Activated naive CD4-positive, alpha-beta T cell treated with anti-CD3 and anti-CD28 coated beads for 36 hours (primary cell): ENCODE measurements at places on chromosomes 1 and 21.

GRCh38 chr1:87213135-87213515 lies 115.6 kb upstream of the LMO4 start:
- no peaks in the 10 kb centered on the region for H3K36me3 ChIP-seq
- no peak for DNase-seq
- no peaks in the 10 kb centered on the region for H3K4me1 ChIP-seq
- no peak overlapping the region for H3K4me3 ChIP-seq

DNA sequence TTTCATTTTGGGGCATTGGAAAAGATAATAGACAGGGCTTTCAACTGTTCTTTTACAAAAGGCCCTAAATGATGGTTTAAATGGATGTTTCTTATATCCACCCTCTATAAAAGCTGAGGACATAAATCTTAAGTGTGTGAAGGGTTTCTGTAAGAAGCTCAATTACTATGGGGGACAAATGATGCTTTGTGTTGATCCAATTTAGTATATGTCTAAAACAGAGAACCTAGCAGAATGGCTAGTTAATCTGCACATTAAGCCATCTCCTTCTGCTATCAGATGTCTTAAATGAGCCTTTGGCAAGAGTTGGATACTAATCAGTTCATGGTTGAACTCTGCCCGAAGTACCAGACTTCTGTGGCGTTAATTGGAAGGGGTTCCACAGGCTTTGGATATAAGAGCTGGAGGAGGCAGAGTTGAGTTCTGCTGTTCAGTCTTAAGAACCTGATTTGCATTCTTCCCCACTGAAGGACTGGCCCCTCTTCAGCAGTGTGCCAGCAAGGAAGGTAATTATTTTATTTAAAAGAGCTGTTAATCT lies 43.1 kb downstream of the PTGFRN start:
- H3K4me1 ChIP-seq, result no peaks in the 10 kb centered on the region
- H3K27me3 ChIP-seq, result no peaks in the 10 kb centered on the region
- no peak overlapping the region for H3K27ac ChIP-seq
- H3K4me3 ChIP-seq, result no peak overlapping the region
- DNase-seq, result no peak

DNA sequence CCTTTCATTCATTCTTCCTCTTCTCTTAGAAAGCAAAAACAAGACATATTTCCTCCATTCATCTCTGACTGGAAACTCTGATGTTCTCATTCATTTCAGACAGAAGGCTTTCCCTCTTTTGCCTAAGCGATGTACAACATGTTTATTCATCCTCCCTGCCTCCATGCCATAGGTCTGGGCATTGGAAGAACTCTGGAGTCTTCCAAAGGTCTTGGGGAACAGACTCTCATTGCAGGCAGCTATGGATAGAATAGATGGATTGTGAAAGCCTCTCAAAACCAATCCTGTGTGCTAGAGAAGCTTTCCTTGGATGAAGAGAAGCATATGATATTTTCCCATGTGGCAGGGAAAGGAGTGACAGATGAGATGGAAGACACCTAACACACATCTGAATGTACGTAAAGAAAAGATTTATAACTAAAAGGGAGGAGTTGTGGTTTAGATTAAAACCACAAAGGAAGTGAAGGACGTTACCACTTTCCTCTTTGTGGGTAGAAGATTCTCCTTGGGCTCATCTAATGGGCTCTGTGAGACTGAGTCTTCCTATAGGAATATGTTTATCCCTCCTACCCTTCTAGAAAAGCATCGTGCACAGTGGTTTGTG lies 38.7 kb downstream of the BCL9 start:
- H3K27ac ChIP-seq, result peak overlapping the region; percentile 69
- H3K36me3 ChIP-seq, result no peaks in the 10 kb centered on the region
- H3K4me3 ChIP-seq, result peak overlapping the region; percentile 56
- H3K27me3 ChIP-seq, result peaks cover 14% of the 10 kb centered on the region
- DNase-seq, result no peak

DNA sequence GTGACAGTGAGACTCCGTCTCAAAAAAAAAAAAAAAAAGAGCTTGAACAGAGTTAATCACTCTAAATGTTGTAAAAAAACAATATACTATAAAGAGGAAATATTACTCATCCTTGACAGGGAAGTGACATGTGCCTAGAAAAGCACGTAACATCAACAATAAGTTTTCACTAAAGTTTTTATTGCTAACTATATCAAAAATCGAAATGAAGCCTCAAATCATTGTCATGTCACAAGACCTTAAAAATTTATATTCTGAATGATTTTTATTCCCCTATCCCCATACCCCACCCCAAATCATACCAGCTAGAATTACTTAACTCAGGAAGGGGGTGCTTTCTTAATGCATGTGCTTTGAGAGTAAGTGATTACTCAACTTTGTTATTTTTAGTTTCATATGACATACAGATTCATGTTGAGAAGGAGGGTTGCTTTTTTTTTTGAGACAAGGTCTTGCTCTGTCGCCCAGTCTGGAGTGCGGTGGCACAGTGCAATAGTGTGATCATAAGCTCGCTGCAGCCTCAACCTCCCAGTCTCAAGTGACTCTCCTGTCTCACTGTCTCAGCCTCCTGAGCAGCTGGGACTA lies 53.6 kb upstream of the MUTYH start:
- no peak overlapping the region for H3K4me3 ChIP-seq
- H3K27me3 ChIP-seq, result no peaks in the 10 kb centered on the region
- peak overlapping the region; percentile 82 for H3K27ac ChIP-seq
- H3K36me3 ChIP-seq, result no peaks in the 10 kb centered on the region
- peaks cover 17% of the 10 kb centered on the region for H3K4me1 ChIP-seq
